Aorta (tissue), 5 donors: ENCODE measurements at places on chromosomes 4 and X. TPM values are rescaled to one million over a fixed set of nuclear protein-coding genes. Genes with fewer than 3 reads are reported as not detected.
A peak's percentile ranks its signal among the peaks of the same experiment; 100 is the strongest.

IRS4 gene
- not detected for total RNA-seq

ARSJ gene
- 42.4 TPM for total RNA-seq

GRPR gene
- total RNA-seq: 0.45 TPM

DNA sequence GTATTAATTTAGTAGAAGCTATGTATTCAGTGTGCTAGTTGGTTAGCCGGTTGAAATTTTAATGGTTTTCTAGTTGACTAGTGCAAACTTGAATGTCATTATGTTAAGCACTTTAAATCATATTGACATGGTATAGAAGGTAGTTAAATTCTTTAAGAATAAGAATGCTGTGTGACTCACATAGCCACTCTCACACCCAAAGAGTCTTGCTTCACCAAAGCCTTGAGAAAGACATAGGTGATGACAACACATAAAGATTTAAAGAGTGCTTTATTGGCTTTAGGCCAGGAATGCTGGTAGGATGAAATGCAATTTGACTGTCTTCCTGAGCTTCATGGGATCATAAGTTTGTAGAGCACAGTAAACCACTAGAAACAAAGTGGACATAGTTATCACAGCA is 85.3 kb downstream of the DCAF8L2 start:
- H3K27me3 ChIP-seq: no peaks in the 10 kb centered on the region
- H3K36me3 ChIP-seq: no peaks in the 10 kb centered on the region
- DNase-seq: no peak
- no peak overlapping the region for H3K4me3 ChIP-seq

DNA sequence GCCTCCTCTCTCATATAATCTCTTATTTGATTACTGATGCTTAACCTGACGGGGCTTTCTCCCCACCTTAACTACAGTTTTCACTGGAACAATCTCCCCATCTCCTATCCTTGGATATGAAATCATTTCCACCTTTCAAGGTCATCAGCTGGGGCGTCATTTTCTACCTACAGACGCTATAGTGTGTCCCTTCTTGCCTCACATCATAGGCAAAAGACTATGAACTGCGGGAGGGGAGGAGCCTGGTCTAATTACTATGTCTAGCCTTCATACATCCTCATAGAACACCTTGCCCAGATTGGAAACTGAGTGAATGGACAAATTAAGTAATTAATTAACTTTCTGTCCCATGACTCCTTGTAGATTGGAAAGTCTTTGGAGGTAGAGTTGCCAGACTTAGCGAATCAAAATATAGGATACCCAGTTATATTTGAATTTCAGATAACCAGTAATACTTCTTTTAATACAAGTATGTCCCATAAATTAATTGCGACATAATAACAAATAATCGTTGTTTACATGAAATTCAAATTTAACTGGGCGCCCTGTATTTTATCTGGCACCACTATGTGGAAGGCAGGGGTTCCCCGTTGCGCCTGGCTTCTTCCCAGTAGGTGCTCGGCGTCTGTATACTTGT is 752 bp upstream of the ATP6AP2 start:
- H3K4me1 ChIP-seq: no peaks in the 10 kb centered on the region
- no peaks in the 10 kb centered on the region for H3K27me3 ChIP-seq
- H3K27ac ChIP-seq: no peak overlapping the region
- H3K36me3 ChIP-seq: no peaks in the 10 kb centered on the region

DNA sequence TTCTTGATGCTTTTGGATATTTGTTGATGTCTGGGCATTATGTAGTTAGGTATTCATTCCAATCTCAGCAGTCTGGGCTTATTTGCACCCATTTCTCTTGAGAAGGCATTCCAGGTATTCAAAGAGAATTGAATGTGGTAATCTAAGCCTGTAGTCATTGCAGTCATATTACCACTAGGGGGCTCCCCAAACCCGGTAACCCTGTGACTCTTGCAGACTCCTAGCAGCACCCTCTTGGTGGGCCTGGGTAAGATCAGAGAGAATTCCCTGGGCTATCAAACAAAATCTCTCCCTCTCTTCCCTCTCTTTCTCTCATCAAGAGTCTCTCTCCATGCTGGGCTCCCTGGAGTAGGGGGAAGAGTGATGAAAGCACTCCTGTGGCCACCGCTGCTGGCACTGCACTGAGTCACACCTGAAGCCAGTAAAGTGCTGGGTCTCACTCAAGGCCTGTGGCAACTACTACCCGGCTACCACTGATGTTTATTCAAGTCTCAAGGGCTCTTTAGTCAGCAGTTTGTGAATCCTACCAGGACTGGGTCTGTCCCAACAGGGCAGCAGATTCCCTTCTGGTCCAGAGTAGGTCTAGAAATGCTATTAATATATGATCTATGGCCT is 187.7 kb upstream of the NUDT10 start:
- DNase-seq: no peak
- H3K4me3 ChIP-seq: no peak overlapping the region
- no peaks in the 10 kb centered on the region for H3K4me1 ChIP-seq
- no peaks in the 10 kb centered on the region for H3K36me3 ChIP-seq

DNA sequence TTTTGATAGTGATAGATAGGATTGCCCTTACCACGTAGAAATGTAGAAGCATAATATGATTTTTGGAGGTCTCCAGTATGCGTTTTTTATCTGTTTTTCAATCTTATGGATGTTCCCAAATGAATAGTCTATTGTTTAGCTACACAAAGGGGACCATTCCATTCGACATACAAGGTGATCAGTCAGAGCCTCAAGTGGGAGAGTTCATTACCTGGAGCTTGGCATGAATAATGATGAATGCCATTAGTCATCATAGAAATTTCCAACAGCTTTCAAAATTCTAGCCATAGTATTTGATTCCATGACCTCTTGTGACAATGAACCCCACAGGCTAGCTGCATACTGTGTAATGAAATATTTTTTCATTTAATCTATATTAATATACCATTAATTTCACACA is 123.6 kb downstream of the PDHA2 start:
- no peak overlapping the region for H3K4me3 ChIP-seq
- H3K36me3 ChIP-seq: no peaks in the 10 kb centered on the region
- H3K4me1 ChIP-seq: no peaks in the 10 kb centered on the region
- DNase-seq: no peak
- H3K27me3 ChIP-seq: no peaks in the 10 kb centered on the region

DNA sequence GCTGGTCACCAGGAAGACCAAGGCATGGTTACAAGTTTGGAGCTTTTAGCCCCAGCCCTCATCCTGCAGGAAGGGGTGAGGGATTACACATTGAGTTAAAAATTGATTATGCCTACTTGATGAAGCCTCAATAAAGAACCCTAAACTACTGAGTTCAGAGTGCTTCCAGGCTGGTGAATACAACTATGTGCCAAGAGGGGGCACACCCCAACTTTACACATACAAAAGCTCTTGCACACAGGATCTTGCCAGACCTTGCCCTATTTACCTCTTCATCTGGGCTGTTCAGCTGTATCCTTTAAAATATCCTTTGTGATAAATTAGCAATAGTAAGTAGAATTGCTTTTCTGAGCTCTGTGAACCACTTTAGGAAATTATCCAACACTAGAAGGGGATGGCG is 489.3 kb downstream of the INPP4B start:
- DNase-seq: no peak
- peaks cover 3% of the 10 kb centered on the region for H3K4me1 ChIP-seq
- no peaks in the 10 kb centered on the region for H3K27me3 ChIP-seq
- no peak overlapping the region for H3K4me3 ChIP-seq
- no peaks in the 10 kb centered on the region for H3K36me3 ChIP-seq
- H3K27ac ChIP-seq: no peak overlapping the region

- no peak for DNase-seq
- no peaks in the 10 kb centered on the region for H3K27me3 ChIP-seq
- H3K4me3 ChIP-seq: no peak overlapping the region
These were observed 18.4 kb downstream of the HMX1 start for GRCh38 chr4:8853249-8853648.

DNA sequence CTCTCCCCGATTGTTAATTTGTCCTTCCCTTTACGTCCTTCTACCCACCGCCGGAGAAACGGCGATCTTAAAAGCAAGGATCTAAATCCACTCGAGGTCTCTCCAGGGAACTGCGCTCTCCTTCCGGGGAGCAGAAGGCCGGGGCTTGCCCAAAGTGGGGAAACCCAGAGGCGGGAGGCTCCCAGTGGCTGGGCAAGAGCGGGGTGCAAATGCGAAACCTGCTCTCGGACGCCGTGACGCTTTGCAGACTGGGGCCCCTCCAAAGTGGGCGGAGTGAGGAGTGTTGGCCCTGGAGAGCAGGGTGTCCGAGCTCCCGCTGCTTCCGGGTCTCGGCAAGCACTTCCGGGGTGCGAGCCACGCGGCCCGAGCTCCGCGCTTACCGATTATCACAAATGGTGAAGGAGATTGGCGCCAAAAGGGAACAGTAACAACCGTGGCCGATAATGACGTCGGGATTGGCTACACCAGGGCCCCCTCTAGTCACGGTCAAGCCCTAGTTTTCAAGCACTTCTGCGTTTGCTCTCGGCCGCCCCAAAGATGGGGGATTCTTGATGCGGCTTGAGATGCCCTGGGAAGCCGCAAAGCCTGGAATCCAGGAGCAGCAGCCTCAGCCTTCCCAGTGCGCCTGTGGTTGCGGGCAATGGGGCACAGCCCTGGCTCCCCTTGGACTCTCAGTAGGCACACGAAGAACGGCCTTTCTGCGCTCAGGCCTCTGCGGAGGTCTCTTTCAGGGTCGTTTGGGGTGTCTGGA is 29.0 kb downstream of the HAND2 start:
- no peak overlapping the region for H3K4me3 ChIP-seq
- no peaks in the 10 kb centered on the region for H3K27me3 ChIP-seq
- no peaks in the 10 kb centered on the region for H3K36me3 ChIP-seq
- no peaks in the 10 kb centered on the region for H3K4me1 ChIP-seq
- DNase-seq: peak; percentile 76
- no peak overlapping the region for H3K27ac ChIP-seq

GRCh38 chrX:56033495-56034180 is 198.5 kb upstream of the KLF8 start:
- no peaks in the 10 kb centered on the region for H3K27me3 ChIP-seq
- no peaks in the 10 kb centered on the region for H3K4me1 ChIP-seq
- no peak overlapping the region for H3K4me3 ChIP-seq
- no peak overlapping the region for H3K27ac ChIP-seq
- H3K36me3 ChIP-seq: no peaks in the 10 kb centered on the region
- no peak for DNase-seq
